ENCODE measurements at places on chromosomes 5 and 9.

DNA sequence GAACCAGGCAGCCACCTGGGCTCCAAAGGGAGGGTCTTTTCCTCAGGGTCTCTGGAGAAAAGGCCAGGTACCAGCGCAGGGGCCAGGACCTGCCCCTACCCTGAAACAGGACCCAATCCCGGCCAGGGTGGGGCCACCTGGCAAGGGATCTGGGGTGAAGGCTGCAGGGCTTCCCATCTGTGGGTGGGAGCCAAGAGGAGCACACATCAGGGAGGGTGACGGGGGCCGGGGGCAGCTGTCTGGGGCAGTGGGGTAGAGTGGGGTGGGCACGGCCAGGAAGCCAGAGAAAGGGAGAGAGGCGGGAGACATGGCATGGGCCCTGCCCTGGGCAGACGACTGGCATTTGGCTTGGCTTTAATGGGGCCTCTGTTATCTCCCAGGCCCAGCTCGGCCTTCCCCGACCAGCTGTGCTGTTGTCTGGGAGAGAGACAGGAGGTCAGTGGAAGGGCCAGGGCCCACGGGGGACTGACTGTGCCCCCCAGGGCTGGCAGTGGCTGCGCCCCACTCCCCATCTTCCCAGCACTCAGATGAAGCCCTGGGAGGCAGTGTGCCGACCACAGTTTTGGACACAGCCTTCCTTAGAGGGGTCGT, 57.2 kb upstream of the RNF130 start:
- peak; percentile 73 for DNase-seq

GRCh38 chr5:168934169-168934568, 355.0 kb upstream of the PANK3 start:
- no peak for DNase-seq

DNA sequence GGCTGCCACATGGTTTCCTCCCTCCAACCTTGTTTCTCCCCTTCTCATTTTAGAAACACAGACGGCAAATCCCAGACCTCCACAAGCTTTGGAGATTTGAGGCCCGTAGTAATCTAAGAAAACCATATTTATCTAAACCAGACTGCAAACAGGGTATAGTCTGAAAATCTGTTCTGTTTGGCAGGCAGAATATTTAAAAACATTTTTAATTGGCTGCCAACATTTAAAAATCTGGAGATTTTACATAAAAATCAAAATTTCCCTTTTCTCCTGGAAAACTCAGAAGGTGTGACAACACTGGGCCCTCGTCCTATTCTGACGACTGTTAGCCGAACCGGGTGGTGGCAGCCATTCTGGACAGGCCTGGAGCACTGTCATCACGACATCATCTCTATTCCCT, 57.9 kb upstream of the INSYN2B start:
- DNase-seq, result no peak

DNA sequence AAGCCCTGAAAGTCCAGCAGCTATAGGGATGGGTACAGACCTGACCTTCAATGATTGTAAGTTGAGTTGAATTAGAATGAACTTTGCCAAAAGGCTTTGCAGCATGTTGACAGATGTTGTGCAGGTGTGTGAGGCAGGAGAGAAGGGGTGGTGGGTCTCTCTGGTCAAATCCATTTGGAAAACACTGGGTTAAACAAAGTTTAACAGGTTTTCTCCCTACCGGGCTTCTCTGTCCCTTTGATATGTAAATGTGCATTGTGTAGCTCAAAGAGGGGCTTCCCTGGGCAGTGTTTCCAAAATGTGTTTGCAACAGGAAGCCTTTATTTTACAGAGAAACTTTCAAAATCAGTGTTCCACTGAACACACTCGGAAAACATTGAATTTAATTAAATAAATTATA, 72.1 kb upstream of the BRINP1 start:
- DNase-seq, result no peak

DNA sequence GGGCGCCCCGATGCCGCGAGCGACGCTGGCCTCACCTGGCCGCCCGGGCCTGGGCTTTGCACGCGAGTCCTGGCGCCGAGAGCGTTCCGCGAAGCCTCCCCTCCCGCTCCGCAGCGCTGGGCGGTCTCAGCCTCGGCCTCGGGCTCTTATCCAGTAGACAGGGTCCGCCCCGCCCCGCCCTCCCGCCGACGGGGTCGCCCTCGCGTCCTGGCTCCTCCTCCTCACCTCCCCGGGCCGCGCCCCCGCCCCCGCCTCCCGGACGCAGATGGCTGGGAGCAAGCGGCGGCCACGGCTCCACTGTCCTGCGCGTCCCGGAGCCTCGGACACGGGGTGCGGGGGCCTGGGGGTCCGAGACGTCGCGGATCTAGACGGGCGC, at the start of gene SLC6A3:
SLC6A3 (minus strand) TSS at position 128 of the 376 bp plus-strand sequence. CDS start 2,243 bp downstream, outside the sequence.
- no peak for DNase-seq

- no peak for DNase-seq
Observed at GRCh38 chr9:92359394-92359995, 33.7 kb downstream of the CENPP start.

DNA sequence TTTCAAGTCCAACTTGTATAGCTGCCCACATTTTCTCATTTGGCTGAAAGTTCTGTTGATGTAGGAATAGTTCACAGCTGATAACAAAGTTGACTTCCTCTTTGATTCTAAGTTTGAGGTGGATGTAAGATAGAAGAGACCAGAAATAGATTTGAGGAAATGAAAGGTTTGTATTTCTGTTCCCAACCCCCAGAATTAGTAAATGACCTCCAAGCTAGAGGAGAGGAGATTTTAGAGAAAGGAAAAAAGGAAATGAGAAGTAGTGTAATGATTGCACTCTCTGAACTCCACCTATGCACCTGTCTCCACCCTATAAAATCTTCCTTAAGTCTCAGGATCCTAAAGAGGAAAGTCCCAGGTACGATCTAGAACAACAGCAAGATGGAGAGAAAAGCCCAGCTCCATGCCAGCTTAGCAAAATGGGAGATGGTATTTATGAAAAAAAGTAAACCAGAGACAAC, 130.4 kb upstream of the POC5 start:
- no peak for DNase-seq

DNA sequence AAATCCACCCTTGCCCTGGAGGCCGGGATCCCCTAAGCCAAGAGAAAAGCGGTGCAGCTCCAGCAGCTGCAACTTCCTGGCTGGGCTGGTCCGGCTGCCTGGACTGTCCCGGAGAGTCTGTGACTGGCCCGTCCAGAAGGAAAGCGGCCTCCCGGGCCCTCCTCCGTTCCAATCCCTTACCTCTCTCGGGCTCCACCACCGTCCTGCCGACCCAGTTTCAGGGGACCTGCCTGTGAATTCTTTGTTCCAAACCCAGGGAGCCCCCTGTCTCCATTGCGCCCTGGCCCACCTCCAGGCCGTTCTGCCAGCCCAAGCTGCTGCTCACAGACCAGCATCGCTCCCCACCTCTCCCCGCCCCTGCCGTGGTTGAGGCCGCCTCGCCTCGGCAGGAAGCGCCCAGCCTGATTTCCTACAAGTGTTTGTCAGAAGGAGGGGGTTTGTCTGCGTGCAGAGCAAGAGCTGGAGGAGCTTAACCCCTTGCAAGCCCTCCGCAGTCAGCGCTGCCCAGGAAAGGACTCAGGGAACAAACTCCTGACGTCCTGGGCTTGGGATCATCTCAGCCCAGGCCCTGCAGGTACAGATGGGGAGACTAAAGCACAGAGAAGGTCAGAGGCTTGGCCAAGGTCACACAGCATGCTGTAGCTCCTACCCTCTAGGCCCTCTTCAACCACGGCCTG, at the start of gene AKNA:
AKNA (minus strand) TSS at position 303 of the 677 bp plus-strand sequence. CDS start 6,649 bp downstream, outside the sequence.
- DNase-seq, result peak; percentile 74

DNA sequence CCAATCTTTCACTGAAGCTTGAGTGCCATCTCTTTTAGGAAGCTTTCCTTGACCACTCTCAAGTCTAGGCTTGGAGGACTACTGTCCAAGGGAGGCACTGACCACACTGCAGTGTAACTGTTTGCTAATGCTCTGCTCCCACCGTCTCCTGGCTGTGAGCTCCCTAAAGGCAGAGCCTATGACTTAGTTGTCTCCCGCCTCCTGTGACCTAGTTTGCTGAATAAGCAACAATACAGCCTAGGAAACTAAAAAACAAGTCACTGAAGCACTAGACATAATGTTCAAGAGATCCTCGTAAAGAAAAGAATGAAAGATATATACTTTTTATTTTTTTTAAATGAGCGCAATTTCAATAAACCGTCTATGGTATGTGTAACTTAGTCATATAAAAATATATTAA, 31.4 kb downstream of the LIX1 start:
- DNase-seq, result no peak

- DNase-seq, result no peak
Observed at GRCh38 chr5:67013719-67014118, 182.9 kb downstream of the CD180 start.

- no peak for DNase-seq
Observed at GRCh38 chr9:91302831-91303230, 58.9 kb downstream of the AUH start.

DNA sequence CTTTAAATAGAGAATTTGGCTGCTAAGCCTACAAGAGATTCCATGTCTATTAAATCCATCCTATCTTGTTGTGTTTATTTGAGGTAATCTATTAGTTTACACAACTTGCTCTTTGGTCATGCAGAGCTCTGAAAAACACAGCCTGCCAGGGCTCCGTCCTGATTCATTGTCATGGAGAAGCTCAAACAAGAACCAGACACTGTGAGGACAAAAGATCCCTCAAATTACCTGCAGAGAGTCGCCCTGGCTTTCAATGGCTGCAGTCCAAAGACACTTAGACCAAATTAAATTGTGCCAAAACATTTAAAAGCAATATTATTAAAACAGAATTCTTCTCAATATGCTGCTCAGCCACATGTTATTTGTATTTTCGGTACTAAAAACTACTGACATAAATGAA, 60.1 kb downstream of the CDH18 start:
- DNase-seq, result no peak

- no peak for DNase-seq
Observed at GRCh38 chr5:142617416-142618129, 68.3 kb downstream of the FGF1 start.

DNA sequence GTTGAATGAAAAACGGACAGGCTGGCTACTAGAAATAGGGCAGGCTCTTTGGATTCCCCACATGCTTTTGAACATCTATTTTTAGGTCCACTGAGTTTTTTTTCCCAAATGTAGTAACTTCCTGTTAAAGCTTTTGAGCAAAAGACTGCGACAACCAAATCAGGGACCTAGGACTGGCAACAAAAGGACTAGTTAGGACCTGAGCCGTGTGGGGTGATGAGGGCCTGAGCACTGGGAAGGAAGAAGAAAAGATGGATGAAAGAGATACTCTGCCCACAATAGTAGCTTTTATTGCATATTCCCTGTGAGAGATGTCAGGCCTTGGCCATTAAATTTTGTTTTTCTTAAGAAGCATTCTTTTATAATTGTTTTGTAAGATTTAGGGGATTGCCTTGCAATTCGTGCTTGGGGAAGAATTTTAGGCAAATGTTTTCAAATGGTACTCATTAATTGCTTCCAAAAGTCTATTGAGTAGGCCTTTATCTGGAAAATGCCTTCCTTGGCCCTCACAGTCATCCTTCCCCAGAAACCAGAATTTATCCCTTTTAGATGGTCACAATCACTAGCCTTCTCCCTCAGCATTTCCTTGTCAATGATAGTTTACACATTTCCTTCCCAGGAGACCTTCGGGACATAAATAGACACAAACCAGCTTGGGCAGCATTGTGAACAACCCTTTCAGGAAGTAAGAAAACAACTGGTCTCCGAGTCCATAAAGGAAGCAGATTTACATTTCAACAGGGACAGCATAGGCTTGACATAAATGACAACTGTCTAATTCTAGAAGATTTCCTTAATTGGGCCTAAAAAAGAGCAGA, 166.5 kb downstream of the RMI1 start:
- no peak for DNase-seq

GRCh38 chr9:27365707-27366376, 68.9 kb upstream of the EQTN start:
- no peak for DNase-seq

GRCh38 chr5:17340819-17341218, 123.4 kb downstream of the BASP1 start:
- no peak for DNase-seq

- peak; percentile 31 for DNase-seq
Observed at GRCh38 chr9:121201045-121201737, 478 bp downstream of the RAB14 start.

GRCh38 chr5:10760096-10760920, 726 bp downstream of the DAP start:
- DNase-seq, result no peak

- DNase-seq, result no peak
Observed at GRCh38 chr5:131649161-131649560, 14.1 kb upstream of the RAPGEF6 start.

DNA sequence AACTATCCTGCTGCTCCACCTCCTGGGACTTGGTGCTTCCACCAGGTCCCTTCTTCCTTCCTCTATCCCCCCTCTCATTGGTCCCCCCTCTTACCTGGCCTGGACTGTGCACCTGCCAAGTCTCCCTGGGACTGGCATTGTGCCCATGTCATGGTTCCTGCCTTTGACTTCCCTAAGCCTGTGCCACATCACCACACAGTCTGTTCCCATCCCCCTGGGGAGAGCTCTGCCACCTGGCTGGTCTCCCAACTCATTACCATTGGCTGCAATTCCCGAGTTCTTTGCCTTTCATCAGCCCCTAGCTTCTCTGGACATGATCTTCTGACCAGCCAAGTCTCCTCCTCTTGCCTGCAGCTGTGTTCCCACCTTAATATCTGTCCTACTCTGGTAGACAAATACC, 180.3 kb downstream of the SREK1 start:
- DNase-seq, result no peak

DNA sequence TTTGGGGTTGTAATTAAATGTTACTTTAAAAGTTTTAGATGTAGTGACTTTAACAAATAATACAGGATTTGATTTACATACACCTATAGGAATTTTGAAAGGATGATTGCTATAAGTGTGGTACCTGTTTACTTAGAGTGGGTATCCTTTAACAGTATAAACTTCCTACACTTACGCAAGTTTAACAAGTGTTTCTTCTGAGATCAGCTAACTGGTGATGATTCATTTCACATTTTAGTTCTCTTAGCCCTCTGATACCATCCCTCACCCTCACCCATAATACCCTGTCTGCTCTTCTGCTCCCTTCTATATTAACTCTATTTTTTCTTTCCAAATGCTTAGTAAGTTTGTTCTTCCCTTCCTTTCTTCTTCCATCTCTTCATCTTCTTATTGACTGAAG, 197.9 kb downstream of the GDNF start:
- no peak for DNase-seq

Measured in C1 segment of cervical spinal cord (tissue), 14 donors.